ENCODE measurements at places on chromosomes 12 and 14.

- DNase-seq, result no peak
Observed at GRCh38 chr14:67857778-67858350, 38.3 kb downstream of the RAD51B start.

- DNase-seq, result no peak
Observed at GRCh38 chr12:117518594-117519270, 157.3 kb upstream of the NOS1 start.

GRCh38 chr12:79933532-79934264 is 1.2 kb downstream of the PPP1R12A start:
- peak; percentile 30 for DNase-seq

GRCh38 chr14:86604561-86604960 is 1074.6 kb downstream of the FLRT2 start:
- DNase-seq, result no peak

DNA sequence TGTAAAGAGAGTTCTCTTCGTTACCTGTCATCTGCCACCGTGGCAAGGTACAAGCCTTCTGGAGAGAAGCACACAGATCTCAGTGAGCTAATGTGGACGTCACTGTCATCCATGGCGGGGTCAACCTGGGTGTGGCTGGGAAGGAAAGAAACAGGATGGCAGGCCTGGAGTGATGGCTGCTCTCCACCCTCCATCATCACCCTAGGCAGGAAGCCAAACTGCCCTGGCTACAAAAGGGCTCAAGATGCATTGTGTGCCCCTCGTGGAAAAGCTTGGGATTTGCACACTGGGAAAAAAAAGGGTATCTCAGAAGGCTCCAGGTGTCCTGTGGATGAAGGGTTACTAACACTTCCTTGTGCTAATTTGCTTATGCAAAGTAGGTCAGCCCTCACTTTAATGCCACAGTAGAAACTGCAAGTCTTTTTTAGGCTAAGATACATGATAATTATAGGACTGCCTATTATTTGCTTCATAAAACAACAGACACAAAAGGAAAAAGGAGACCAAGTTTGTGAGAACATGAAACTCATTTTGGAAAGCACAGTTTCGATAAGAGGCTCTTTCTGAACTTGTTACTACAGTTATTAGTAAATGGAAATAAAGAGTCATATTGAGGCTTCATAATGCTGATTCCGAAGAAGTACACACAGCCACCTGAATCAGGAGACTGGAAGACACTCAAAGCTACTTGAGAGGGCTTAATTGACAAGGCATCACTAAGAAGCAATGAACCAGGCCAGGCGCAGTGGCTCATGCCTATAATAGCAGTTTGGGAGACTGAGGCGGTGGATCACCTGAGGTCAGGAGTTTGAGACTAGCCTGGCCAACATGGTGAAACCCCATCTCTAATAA is 18.9 kb downstream of the RFC5 start:
- no peak for DNase-seq

DNA sequence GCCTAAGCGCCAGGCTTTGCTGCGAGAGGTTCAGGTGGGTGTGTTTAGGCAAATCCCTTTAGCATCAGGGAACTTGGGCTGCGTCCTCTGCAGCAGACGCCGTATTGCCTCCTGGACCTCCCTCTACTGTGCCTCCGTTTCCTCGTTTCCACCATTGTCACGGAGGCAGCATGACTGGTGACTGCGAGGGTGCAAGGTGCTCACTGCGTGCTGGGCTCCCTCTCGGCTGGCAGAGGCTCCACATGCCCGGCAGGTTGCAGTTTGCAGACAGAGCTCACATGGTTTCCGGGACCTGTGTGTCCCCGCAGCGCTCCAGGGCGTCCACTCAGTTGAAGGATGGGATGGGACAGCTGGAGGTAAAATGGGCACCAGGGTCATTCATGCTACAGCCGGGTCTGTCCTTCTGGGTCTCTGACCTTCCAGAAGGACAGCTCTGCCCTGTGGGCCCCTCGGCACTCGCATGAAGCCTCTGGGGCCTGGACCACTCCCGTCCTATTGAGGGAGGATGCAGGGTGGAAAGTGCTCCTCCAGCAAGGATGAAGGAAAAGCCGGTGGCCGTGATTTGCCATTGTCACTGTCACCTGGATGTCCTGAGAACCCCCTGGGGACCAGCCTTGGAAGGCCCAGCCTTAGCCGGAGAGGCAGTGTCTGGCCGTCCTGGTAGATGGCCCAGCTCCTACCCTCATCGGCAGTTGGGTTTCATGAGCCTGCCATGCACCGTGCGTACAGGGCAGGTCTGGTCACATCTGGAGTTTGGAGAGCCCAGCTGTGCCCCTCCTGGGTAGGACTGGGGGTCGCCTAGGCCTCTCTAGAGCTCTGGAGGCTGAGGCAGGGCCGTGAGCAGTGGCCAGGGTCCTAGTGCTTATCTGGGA is 146.5 kb downstream of the KIF26A start:
- no peak for DNase-seq

DNA sequence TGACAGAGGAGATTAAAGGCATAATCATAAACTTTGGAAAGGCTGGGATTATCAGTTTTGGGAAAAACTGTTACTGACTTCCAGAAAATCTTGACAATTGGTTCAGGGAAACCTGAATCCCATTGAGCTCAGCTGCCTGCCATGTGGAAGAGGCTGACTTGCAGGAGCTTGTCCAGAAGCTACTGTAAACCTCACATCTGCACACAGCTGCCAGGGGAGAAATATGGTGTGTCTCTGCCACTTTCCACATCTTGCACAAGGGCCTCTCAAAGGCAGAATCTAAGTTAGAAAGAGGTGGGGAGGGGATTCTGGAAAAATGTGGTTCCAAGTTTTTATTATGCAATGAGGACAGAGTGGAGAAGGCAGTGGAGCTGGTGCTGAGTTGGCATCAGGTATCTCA is 8.7 kb upstream of the BHLHE41 start:
- no peak for DNase-seq

DNA sequence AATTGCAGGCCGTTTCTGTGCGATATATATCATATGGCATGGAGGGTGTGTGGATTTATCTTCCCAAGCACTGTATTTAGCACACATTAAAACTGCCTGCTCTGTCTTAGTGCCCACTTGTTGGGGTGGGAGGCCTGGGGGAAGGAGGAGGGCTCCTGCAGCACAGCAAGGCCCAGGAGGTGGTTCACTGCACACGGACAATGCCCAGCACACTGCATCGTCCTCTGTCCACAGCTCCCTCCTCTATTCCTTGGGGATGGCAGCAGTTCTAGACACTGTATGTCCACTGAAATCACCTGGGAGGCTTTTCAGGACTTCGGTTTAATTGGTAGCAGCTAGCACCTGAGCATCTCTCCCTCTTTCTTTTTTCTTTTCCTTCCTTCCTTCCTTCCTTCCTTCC is 161.2 kb downstream of the KTN1 start:
- no peak for DNase-seq

DNA sequence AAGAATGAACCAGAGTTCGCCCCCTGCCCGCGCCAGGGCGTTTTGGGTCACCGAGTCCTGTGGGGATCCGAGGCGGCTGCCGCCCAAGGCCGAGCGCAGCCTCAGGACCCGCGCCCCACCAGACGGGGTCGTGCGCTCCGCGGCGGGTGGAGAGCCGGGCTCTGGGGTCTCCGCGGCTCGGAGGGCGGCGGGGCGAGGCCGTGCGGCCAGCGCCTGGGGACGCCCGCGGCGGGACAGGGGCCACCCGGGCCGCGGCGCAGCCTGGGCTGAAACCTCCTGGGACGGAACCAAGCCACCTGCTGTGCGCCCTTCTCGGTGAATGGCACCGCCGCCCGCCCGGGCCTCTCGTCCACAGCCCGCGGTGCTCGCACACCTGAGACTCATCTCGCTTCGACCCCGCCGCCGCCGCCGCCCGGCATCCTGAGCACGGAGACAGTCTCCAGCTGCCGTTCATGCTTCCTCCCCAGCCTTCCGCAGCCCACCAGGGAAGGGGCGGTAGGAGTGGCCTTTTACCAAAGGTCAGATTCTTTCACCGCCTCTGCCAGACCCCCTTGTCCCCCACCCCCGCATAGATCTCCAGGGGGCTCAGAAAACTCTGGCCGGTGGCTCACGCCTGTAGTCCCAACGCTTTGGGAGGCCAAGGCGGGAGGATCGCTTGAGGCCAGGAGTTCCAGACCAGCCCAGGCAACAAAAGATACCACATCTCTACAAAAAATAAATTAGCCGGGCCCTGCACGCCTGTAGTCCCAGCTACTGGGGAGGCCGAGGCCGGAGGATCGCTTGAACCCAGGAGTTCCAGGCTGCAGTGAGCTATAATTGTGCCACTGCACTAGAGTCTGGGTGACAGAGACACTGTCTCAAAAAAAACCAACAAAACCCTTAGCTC is 901 bp downstream of the B3GNT4 start:
- no peak for DNase-seq

GRCh38 chr12:52847335-52848102 is 1.3 kb downstream of the KRT78 start:
- no peak for DNase-seq

GRCh38 chr12:54015018-54015931 is 6.5 kb downstream of the HOXC8 start:
- no peak for DNase-seq

- DNase-seq, result peak; percentile 79
Observed at GRCh38 chr12:47080725-47081502, 1.2 kb upstream of the AMIGO2 start.

- no peak for DNase-seq
Observed at GRCh38 chr14:69651664-69652063, 40.3 kb downstream of the SUSD6 start.

GRCh38 chr12:104306943-104307654 is 3.6 kb downstream of the EID3 start:
- no peak for DNase-seq
